Vein endothelial cell (primary cell): ENCODE measurements at places on chromosomes 1 and 21. TPM values are rescaled to one million over a fixed set of nuclear protein-coding genes. Genes with fewer than 3 reads are reported as not detected.

The SLAMF6 gene
- not detected in 2 replicates for total RNA-seq

The LRRC71 gene
- total RNA-seq = 0.19 and 0.33 TPM in 2 replicates

The OR10Z1 gene
- total RNA-seq = not detected in 2 replicates

The HIVEP3 gene
- 1.2 and 1.3 TPM in 2 replicates for total RNA-seq

The ATP1A2 gene
- not detected in 2 replicates for total RNA-seq

The OR2T2 gene
- total RNA-seq = not detected in 2 replicates

The NTNG1 gene
- total RNA-seq = under 0.01 and 2.2 TPM in 2 replicates

The KRTAP21-3 gene
- total RNA-seq = not detected in 2 replicates

The KCNE1 gene
- total RNA-seq = 0.10 TPM in 1 of 2 replicates, not detected in the other

The DNASE2B gene
- total RNA-seq = not detected in 2 replicates

The OR2L2 gene
- total RNA-seq = under 0.01 TPM in 1 of 2 replicates, not detected in the other

The PODN gene
- total RNA-seq = under 0.01 and 0.19 TPM in 2 replicates
